ENCODE measurements at places on chromosomes 2 and 18.

- no peak for DNase-seq
Measured at GRCh38 chr18:3706279-3707097, 256.5 kb downstream of the TGIF1 start.

DNA sequence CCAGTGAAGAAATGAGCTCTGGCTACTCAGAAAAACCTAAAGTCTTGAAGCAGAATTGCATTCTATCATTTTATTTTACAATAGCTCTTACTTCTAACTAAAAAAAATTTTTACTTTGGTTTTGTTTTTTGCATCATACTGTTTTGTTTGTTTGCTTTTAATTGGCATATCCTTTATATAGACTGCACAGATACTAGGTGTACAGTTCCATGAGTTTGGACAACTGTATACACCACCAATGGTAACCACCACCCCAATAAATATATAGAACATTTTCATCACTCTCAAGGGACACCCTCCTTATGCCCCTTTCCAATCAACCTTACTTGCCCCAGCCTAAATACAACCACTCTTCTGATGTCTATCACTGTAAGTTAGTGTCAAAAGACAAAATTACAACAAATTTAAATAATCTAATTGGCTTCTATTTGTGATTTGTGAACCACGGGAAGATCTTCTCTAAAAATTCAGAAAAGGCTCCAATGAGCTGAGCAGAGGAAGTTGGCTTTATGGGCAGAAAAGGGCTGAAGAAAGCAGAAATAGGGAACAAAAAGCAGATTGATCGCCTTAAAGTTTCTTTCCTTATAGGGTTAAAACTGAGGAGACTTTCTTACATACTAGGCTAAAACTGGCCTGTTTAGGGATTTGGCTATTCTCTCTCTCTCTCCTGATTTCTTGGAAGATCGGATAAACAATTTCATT, 22.2 kb upstream of the SOS1 start:
- DNase-seq: no peak

GRCh38 chr2:23699580-23699925, 227.4 kb downstream of the ATAD2B start:
- no peak for DNase-seq

GRCh38 chr2:126699716-126700581, 44.0 kb downstream of the GYPC start:
- DNase-seq: no peak

- no peak for DNase-seq
Measured at GRCh38 chr2:222859786-222860612, 837 bp upstream of the ACSL3 start.

DNA sequence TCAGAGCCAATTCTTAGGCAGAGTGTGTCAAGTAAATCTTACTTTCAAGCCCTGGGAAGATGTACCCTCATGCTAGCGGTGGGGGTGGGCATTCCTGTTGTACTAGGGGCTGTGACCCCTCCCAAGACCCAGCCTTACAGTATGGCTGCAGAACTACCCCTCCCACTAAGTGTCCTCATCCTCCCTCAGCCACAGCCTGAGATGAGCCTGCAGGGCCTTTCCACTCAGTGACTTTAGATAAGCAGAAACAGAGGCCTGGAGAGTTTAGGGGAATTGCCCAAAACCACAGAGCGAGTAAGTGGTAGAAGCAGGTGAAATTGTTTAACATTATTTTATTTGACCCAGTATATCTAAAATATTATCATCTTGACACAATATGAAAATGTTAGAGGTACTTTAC, 36.6 kb downstream of the TTC32 start:
- no peak for DNase-seq

All from posterior vena cava (tissue), 2 donors.